Activated naive CD8-positive, alpha-beta T cell treated with anti-CD3 and anti-CD28 coated beads for 36 hours (primary cell): ENCODE measurements at places on chromosomes 1 and 21.

- no peak for DNase-seq
Measured at GRCh38 chr1:243554686-243555085, 295.4 kb downstream of the AKT3 start.

GRCh38 chr1:208965351-208965750, 618.2 kb upstream of the CAMK1G start:
- no peak for DNase-seq

DNA sequence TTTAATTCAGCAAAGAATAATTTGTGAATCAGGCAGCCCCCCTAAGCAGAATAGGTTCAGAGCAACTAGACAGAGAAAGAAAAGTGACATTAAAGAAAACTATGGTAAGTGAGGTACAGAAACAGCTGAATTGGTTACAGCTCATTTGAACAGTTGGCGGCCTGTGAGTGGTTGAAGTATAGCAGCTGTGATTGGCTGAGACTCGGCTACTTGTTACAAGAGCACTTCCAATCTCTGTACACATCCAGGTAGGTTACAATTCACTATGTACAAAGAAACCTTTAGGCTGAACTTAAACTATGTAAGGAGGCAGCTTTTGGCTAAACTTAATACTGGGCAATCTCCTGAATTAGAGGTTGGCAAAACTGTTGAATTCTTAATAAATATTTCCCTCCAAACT, 171.1 kb upstream of the LHX8 start:
- no peak for DNase-seq

GRCh38 chr1:173062150-173062938, 11.6 kb upstream of the TNFSF18 start:
- no peak for DNase-seq

DNA sequence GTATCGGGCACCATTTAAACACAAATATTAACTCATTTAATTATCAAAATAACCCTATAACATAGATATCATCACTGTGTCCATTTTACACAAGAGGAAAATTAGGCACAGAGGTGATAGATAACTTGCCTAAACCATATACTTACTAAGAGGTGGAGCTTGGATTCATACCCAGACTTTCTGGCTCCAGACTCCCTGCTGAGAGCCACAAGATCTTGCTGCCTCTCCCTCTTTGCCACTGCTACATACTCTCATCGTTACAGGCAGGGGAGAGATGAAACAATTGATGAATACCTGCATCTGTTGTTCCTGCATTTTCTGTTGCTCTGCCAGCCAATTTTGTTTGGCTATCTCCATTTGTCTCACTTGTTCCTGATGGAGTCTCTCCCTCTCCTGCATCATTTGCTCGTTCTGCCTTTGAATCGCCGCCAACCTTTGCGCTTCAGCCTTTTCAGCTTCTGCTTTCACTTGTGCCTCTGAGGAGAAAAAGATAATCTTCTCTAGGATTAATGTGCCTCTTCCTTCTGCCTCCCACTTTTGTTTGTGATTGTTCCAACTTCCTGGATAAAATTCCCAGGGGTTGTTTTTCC, 10.6 kb downstream of the GBP5 start:
- DNase-seq, result no peak

DNA sequence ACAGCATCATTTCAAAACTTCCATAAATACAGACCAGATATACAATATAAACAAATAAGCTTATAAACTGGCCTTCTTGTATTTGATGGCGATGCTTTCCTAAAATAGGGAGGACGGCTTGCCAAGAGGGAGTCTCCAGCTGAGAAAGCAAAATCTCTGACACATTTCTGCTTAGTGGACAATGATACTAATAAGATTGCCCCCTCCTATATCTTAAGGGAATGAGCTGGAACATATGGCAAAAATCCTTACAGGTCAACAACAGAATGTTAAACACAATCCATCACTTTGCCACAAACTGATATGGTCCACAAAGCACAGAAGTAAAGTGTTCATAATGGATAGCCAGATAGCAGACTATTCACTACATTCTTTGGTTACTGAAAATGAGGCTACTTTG, 7.1 kb upstream of the GADD45A start:
- no peak for DNase-seq

- peak; percentile 6 for DNase-seq
Measured at GRCh38 chr1:212415107-212415841, 588 bp upstream of the PACC1 start.
